ENCODE measurements at places on chromosomes 5 and 9.

GRCh38 chr5:69343083-69343482, 10.5 kb upstream of the CCDC125 start:
- DNase-seq, result no peak

GRCh38 chr5:158545949-158546530, 553.7 kb downstream of the EBF1 start:
- DNase-seq, result no peak

GRCh38 chr9:13146840-13147239, 132.7 kb downstream of the MPDZ start:
- DNase-seq, result no peak

DNA sequence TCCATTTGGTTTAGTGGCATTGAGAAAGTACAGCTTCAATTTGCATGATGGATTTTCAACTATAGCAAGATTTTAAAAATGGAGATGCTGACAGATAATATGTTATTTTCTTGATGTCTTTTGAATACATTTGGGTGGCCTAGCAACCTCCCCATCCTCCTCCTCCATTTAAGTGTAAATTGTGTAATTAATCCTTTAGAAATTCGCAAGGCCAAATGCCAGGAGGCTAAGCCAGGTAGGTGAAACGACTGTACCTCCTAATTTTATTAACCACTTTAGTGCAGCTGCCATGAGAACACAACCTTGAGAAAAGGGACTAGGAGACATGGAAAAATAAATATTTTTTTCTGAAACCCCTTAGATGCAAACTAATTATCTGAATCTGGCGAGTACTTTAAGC, 248.8 kb downstream of the MRPS30 start:
- DNase-seq, result no peak

DNA sequence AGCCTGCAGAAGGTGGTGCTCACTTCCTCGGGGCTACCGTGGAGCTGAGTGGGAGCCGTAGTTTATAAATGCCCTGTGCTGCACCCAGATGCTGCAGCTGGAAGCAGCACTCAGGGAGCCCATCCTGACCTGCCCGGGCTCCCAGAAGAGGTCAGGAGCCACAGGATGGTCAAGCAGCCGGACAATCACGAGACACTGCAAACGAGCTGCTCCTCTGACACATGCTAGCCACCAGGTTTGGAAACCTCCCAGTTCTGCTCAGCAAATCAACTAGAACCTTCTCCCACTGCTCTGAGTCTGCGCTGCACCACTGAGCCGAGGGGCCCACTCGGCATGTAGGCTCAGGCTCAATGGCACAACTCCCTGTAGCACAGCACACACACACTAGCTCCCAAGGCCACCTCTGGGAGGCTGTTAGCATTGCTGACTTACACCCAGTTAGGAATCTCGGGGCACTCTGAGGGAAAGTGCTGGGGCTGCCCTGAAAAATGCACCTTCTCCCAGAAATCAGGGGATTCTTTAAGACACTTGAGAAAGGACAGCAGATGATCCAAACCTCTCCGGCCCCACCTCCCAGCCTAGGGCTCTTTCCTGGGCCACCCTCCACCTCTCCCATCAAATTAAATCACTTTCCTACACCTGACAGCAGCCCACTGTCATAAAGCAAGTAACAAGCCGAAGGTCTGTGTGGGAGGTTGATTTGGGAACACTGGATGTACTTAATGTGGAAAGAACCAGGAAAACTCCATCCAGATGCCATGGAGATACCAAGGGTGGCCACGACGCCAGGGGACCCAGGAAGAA, 59.1 kb downstream of the PSMB7 start:
- no peak for DNase-seq

DNA sequence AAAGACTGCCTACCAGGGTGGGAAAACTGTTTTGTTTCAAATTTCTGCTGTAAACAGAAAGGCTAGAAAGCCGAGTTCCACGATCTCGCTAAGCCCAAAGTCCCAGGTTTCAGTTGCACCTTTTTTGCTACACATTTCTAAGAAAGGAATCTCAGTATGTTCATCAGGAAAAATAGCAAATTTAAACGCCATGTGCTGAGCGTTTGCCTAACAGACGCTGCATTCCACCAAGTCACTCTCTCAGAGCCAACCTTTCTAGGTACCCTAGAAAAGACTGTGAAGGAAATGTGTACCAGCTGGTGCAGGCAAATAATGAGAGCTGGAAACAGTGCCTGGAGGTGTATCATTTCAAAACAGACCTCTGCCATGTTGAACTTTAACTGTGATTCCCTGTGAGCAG, 71.8 kb downstream of the FRMD3 start:
- no peak for DNase-seq

All from GF-D8 (cell line).